ENCODE measurements at places on chromosomes 4 and X.

DNA sequence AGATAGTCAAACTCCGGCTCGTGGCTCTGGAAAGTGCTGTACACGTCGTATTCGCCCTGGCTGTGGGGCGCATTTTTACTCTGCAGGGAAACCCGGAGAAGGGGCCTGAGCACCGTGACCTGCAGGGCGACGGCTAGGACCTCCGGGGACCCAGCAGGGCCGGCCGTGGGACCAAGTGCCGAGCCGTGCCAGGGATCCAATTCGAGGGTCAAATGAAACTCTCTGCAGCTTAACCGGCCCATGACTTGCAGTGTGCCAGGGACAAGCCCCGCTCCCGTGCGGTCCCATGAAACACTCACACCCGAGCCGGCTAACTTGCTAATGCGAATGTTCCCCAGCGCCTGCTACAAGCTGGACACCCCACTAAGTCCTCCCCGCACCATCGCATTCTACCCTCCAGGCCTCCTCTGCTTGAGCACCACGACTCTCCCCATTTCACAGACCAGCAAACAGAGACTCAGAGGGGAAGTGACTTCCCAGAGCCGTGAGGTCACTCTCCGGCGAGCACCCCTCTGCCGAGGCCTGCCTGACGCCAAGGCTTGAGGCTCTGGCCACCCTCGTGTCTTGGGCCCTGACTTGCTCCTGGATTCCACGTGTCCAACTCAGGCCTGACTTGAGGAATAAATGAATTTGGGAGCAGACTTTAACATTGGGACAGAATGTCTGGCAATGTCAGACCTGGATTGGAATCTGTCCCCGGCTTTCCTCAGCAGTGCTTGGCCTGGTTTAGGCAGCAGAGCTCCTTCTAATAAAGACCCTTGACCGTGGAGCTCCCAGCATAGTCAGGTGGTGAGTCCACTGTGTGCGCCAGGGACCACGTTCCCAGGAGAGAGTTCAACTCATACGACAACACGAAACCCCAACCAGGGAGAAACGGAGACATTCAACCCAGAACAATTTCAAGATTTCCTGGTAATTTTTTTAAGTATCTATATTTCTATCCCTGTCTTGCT is 93.6 kb downstream of the PPP2R2C start:
- DNase-seq: no peak

GRCh38 chr4:10311939-10312338 is 145.3 kb downstream of the ZNF518B start:
- DNase-seq: no peak

GRCh38 chrX:47235691-47236103 is 2.9 kb downstream of the USP11 start:
- DNase-seq: no peak

GRCh38 chr4:147760176-147760575 is 28.3 kb downstream of the ARHGAP10 start:
- no peak for DNase-seq

DNA sequence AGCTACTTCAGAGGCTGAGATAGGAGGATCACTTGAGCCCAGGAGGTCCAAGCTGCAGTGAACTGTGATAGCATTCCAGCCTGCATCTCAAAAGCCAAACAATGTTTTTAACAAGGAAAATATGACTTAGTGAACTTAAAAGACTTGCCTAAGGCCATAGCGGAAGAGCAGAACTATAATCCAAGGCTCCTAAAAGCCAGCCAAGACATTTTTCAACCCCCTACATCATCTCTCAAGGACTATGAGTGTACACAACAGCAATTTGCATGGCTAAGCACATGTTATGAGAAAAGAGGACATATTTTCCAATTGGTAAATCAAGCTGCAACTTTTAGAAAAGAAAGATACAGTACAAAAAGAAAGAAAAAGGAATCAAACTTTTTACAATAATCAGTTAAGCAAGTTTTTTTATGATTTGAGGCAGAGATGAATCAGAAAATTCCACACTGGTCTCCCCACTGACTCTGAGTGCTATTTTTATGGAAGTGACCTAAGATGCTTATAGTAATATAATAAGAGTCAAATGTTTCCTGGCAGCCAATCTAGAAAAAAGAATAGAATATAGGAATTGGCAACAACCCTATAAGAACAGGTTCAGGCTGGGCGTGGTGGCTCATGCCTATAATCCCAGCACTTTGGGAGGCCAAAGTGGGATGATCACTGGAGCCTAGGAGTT is 9.8 kb upstream of the ACOT9 start:
- no peak for DNase-seq

DNA sequence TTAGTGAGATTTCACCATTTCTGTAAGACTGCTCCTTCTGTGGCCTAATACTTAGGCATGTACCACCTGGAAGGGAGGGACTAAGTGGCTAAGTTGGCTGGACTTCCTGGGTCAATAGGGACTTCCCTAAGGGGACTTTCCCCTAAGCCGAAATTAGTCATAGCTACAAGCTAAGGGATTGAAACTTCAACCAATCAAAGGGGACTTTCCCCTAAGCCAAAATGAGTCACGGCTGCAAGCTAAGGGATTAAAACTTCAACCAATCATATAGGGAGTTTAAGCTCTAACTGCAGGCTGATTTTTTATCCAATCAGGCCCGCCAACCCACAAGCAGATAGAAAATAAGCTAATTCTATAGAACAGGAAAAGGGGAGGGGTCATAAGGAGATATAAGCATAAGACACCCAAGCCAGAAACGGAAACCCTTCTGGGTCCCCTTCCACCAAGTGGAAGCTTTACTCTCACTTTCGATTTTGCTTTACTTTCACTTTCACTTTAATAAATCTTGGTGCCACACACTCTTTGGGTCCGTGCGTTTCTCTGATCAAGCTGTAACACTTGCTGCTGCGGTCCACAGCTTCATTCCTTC is 382.8 kb downstream of the KLHL4 start:
- no peak for DNase-seq

- no peak for DNase-seq
Measured at GRCh38 chr4:89645482-89645881, 191.5 kb downstream of the SNCA start.

GRCh38 chr4:152901205-152901604 is 34.9 kb upstream of the FHDC1 start:
- DNase-seq: no peak

- no peak for DNase-seq
Measured at GRCh38 chr4:55781812-55782211, 37.8 kb upstream of the EXOC1L start.

- DNase-seq: no peak
Measured at GRCh38 chr4:46550471-46550870, 160.5 kb upstream of the GABRA2 start.

GRCh38 chr4:94605241-94605805 is 152.4 kb upstream of the BMPR1B start:
- DNase-seq: no peak

- DNase-seq: no peak
Measured at GRCh38 chr4:48909697-48910096, 3.1 kb upstream of the OCIAD2 start.

DNA sequence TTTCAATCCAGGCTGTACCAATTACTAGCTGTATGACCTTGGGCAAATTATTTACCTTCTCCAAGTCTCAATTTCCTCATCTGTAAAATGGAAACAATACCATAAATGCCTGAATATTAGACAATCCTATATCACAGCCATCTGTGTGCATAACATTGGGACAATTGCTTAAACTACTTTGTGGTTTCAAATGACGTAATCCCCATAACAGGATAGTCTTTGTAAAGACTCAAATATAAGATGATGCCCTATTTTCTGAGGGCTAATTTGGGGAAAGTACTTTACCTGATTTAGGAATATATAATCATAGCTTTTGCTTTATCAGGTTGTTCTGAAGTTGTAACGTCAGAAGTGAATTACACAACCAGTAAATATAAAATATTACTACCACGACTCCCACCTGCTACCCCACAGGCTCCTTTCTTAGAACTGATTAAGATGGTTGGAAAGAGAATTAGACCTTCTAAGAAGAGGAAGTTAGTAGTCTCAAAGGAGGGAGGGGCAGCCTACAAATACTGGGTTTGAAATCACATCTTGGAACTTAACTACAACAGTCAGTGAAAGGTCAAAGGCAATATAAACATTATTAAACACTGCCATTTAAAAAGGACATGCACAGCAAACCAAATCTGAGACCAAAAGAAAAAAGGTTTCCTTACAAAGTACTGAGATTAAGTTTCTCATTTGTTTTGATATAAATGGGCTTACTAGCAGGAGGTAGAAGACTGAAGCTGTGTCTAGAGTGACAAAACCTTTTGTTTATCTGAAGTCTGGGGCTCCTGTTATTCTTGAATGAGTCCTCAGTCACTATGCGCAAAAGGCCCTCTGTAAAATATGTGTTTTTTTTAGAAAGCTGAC is 215.0 kb downstream of the SCFD2 start:
- no peak for DNase-seq

GRCh38 chr4:7860600-7861163 is 79.0 kb downstream of the AFAP1 start:
- no peak for DNase-seq

DNA sequence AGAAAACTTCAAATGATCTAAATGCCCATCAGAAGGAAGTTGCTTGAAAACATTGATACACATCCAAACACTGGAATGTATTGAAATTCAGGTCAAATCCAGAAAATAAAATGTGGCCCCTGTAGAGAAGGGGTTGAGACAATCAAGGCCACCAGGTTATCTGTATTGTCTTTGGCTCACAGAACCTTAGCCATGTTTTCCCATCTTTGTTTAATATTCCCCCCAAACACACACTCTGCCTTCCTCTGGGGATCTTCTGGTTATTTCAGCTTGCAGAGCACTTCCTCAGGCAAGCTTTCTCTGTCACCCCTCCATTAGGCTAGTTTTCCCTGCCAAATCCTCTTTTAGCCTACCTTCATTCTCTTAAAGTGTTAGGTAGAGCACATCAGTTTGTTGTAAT is 30.5 kb downstream of the PAGE2 start:
- DNase-seq: no peak

- no peak for DNase-seq
Measured at GRCh38 chrX:16552546-16552945, 97.4 kb upstream of the S100G start.

GRCh38 chr4:139808381-139808807 is 142.8 kb downstream of the MGST2 start:
- no peak for DNase-seq

GRCh38 chrX:63754860-63755579 is 30.0 kb downstream of the ARHGEF9 start:
- peak; percentile 93 for DNase-seq

- no peak for DNase-seq
Measured at GRCh38 chrX:47189906-47190305, 3.7 kb upstream of the UBA1 start.
